Stimulated activated CD4-positive, alpha-beta T cell treated with anti-CD3 and anti-CD28 coated beads, Interleukin-2, amount 100 ng/mL, for 24 hours (primary cell): ENCODE measurements at places on chromosomes 6 and 20.

DNA sequence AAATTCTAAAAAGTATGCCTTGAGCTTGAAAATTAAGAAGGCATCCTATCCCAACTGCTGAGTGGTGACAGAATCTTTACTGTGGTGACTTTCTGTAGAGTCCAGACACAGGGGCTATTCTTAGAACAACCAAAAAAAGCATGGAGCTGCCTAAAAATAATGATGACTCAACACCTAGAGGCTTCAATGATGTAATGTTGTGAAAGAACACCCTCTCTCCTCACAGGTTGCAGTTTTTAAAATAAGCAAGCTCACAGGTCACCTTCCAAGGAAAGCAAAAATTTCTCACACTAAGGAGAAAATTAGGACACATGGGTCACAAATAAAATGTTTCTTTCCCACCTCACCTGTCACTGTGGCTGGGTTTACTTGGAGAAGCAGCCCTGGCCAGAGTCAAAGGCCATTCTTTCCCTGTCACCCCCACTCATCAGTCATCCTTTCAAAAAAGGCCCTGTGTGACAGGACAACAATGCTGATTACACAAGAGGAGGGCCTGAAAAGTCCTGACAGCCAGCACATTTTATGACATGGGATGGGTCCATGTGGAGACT, 53.5 kb downstream of the RCAN2 start:
- no peak for DNase-seq

- no peak for DNase-seq
Observed at GRCh38 chr6:84013931-84014330, 19.6 kb upstream of the MRAP2 start.

GRCh38 chr6:13253272-13253671, 75.1 kb downstream of the TBC1D7 start:
- DNase-seq = no peak

GRCh38 chr6:131643855-131644460, 6.9 kb downstream of the ENPP3 start:
- DNase-seq = no peak

DNA sequence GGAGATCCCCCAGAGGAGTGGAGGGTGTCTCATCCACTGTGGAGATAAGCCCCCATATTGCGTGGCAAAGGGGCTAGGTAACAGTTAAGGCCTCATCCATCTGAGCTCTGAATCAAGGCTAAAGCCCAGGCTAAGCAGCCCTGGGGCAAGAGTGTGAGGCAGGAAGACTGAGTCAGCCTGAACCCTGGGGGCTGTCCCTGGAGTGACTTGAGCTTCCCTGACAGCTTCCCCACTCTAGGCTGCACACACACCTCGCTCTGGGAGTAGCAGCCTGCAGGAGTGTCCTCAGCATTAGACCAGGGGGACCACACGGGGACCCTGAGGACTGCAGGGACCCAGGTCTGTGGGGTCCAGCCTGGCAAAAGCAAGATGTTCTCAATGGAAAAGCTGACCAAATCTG, 27.9 kb downstream of the UBD start:
- peak; percentile 35 for DNase-seq

GRCh38 chr20:35001596-35002362, 46.1 kb downstream of the MYH7B start:
- no peak for DNase-seq

- no peak for DNase-seq
Observed at GRCh38 chr20:10360878-10361277, 73.1 kb downstream of the MKKS start.

DNA sequence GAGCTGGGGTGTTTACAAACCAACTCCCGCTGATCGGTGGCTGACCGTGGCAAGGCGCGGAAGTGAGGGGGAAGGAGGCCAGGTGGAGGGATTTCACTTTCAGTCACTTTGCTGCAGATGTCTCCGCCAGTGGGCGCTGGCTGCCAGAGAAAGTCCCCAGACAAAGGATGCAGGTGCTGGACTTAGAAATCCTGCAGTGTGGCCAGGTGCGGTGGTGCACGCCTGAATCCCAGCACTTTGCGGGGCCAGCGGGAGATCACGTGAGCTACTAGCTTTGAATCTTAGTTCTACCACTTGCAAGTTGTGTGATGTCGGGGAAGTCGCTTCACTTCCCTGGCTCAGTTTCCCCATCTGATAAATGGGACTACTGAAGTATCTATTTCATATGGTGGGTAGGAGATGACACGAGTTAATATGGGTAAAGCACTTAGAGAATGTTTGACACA, 180.4 kb downstream of the ZNF217 start:
- peak; percentile 36 for DNase-seq

DNA sequence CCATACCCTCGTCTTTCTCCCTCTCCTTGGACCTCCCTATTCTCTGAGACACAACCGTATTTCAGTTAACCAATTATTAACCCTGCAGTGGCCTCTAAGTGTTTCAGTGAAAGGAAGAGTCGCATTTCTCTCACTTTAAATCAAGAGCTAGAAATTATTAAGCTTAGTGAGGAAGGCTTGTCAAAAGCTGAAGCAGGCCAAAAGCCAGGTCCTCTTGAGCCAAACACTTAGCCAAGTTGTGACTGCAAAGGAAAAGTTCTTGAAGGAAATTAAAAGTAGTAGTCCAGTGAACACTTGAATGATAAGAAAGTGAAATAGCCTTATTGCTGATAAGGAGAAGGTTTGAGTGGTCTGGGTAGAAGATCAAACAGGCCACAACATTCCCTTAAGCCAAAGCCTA, 58.3 kb downstream of the SNX9 start:
- no peak for DNase-seq

GRCh38 chr6:21998582-21998981, 298.3 kb downstream of the PRL start:
- no peak for DNase-seq

GRCh38 chr6:24766680-24767462, 7.9 kb upstream of the GMNN start:
- DNase-seq = no peak

DNA sequence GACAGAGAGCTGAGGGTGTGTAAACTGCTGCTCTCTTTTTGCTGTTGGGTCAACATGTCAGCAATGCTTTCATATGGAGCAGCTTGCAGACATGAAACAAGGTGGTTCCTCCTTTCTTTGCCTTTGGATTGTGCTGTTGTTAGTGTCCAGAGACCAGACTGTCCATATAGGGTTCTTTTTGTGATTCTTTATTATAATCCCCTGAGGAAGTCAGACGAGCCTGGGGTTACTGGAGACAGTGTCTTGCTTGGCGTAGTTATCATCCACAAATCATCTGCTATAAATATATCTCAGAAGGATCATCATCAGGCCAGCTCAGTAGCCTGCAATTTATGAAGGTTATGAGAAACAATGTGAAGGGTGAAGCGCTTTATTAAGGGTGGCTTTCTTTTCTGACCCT, 2.3 kb upstream of the ADGRB3 start:
- DNase-seq = no peak
